ENCODE measurements at places on chromosomes 7 and 10. TPM values are rescaled to one million over a fixed set of nuclear protein-coding genes. Genes with fewer than 3 reads are reported as not detected.
A peak's percentile ranks its signal among the peaks of the same experiment; 100 is the strongest.

DNA sequence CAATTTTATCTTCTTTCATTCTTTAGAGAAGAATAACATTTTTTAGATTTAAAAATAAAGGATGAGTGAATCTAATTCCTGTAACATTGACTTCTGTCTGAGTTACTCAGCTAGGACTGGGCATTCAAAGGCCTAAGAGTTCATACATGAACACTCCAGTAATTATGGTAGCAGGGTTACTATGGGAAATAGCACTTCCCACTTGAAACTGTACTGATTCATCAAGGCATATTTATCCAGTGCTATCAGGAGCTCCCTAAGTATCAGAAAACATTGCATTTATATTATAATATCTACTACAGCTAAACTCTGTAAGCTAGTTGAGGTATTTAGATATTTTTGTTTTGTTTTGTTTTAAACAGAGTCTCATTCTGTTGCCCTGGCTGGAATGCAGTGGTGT is 41.8 kb downstream of the NDUFB2 start:
- no peak for DNase-seq
- H3K4me3 ChIP-seq = no peak overlapping the region
- no peaks in the 10 kb centered on the region for H3K27me3 ChIP-seq
- H3K36me3 ChIP-seq = peaks cover 20% of the 10 kb centered on the region
- no peak overlapping the region for H3K27ac ChIP-seq

GRCh38 chr7:3304131-3304530 is 3.1 kb downstream of the SDK1 start:
- DNase-seq = no peak
- H3K36me3 ChIP-seq = no peaks in the 10 kb centered on the region
- H3K27ac ChIP-seq = peak overlapping the region; percentile 51
- no peak overlapping the region for H3K4me3 ChIP-seq
- H3K27me3 ChIP-seq = no peaks in the 10 kb centered on the region

GRCh38 chr10:14468023-14468441 is 137.3 kb upstream of the FRMD4A start:
- no peak for DNase-seq
- H3K4me3 ChIP-seq = no peak overlapping the region
- no peaks in the 10 kb centered on the region for H3K36me3 ChIP-seq
- H3K27ac ChIP-seq = no peak overlapping the region
- no peaks in the 10 kb centered on the region for H3K4me1 ChIP-seq

TMEM176A gene
- total RNA-seq = 31.5 TPM

ACBD7 gene
- total RNA-seq = not detected

Data from ascending aorta (tissue), 2 donors.